Activated T-helper 1 cell treated with anti-CD3 and anti-CD28 coated beads, Interleukin-12 subunit alpha, Interleukin-12 subunit beta, Interleukin-2, Interleukin-4 antibody, amounts not matched to agents 30 ng/mL and 10 ng/mL and 1 ng/mL, durations not matched to agents 14 hours and 24 hours and 36 hours (primary cell): ENCODE measurements at places on chromosomes 2 and 18. TPM values are rescaled to one million over a fixed set of nuclear protein-coding genes. Genes with fewer than 3 reads are reported as not detected.

Gene NEB
- 0.05 and 0.08 TPM in 2 replicates for total RNA-seq

Gene WDR43
- 188 and 190 TPM in 2 replicates for total RNA-seq

Gene SLC4A3
- 0.17 TPM in 1 of 2 replicates, not detected in the other for total RNA-seq

Gene EVX2
- total RNA-seq = not detected in 2 replicates

Gene GFPT1
- total RNA-seq = 47.3 and 52.3 TPM in 2 replicates

- H3K36me3 ChIP-seq = no peaks in the 10 kb centered on the region
- peaks cover 33% of the 10 kb centered on the region for H3K27me3 ChIP-seq
- H3K4me1 ChIP-seq = no peaks in the 10 kb centered on the region
- H3K27ac ChIP-seq = no peak within 1 kb of the TSS
- no peak for DNase-seq
Observed at GRCh38 chr2:191846515-191847476, at the start of gene CAVIN2. Gene CAVIN2 (minus strand): TSS chr2:191847088. CDS start chr2:191846925, 163 bp downstream.

GRCh38 chr2:57376985-57377384 is 669.6 kb upstream of the VRK2 start:
- H3K27me3 ChIP-seq = no peaks in the 10 kb centered on the region
- no peak for DNase-seq
- no peak overlapping the region for H3K27ac ChIP-seq
- H3K4me3 ChIP-seq = no peak overlapping the region
- no peaks in the 10 kb centered on the region for H3K36me3 ChIP-seq

GRCh38 chr2:207153266-207153975 is 12.3 kb downstream of the KLF7 start:
- peaks cover 3% of the 10 kb centered on the region for H3K27me3 ChIP-seq
- no peak overlapping the region for H3K27ac ChIP-seq
- DNase-seq = no peak
- peaks cover 23% of the 10 kb centered on the region for H3K36me3 ChIP-seq
- no peak overlapping the region for H3K4me3 ChIP-seq

GRCh38 chr2:190882856-190883582 is 2.4 kb downstream of the GLS start:
- no peaks in the 10 kb centered on the region for H3K27me3 ChIP-seq
- peaks cover 26% of the 10 kb centered on the region for H3K36me3 ChIP-seq
- DNase-seq = no peak
- peak overlapping the region; percentile 91 for H3K4me3 ChIP-seq

- no peak for DNase-seq
- no peaks in the 10 kb centered on the region for H3K27me3 ChIP-seq
- H3K4me3 ChIP-seq = no peak overlapping the region
Observed at GRCh38 chr18:2002151-2002550, 569.2 kb downstream of the METTL4 start.
